ENCODE measurements at places on chromosomes 2 and 18.
A peak's percentile ranks its signal among the peaks of the same experiment; 100 is the strongest.

DNA sequence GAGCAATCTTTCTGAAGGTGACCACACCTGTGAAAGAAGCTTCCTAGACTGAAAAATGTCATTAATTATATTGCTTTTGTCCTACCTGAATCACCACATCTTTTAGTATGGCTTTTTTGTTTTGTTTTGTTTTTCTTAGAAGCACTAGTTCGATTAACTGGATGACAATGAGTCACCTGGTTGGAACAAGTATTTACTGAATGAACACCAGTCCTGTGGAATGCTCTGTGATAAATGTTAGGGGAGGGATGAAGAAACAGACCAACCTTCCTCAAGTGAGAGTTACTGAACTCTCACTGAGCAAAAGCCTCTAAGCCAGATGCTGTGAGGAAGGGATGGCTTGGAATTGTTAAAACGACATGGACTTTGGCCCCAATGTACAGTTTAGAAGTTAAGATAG, 26.8 kb upstream of the DCC start:
- no peak for DNase-seq

DNA sequence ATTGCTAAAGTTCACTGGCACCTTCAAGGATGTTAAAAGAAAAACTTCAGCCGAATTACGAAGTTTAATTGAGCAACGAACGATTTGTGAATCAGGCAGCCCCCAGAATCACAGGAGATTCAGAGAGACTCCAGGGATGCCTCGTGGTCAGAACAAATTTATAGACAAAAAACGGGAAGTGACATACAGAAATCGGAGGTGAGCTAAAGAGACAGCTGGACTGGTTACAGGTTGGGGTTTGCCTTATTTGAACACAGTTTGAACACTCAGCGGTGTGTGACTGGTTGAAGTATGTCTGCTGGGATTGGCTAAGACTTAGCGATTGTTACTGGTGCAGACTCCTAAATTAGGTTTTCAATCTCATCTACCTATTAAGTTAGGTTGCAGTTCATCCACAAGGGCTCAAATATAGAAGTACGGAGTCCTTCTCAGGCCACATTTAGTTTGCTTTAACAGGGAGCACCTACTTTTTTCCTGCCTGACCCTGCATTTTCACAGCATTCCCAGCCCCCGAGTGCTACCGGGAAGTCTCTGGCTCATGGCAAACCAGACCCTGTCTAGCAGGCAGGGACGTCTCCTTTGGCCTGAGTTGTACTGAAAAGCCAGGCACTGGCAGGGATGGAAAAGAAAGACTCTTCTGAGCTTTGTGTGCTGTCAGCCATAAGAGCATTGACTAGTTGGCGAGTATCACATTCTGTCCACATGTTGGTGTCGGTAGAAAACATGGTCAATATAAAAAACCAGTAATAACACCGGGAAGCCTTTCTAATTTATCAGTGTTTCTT, 41.1 kb downstream of the CDCA7 start:
- DNase-seq, result no peak

- no peak for DNase-seq
These were observed 111.6 kb downstream of the FAM210A start for GRCh38 chr18:13614641-13615288.

DNA sequence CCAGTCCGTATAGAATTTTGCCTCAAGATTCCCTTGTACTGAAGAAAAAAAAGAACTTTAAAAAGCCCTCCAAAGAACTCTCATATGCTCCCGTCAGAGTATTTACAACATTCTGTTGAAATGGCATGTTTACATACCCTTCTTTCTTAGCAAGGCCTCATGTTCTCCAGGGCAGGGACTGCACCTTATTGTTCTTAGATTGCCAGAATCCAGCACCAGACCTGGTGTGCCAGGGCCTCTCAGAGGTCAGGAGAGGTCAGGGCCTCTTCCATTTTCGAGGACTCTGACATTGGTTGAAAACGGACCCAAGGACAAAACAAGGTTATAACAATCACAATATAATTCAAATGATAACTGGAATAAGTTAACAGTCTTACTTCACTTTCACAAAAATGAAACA, 78.2 kb downstream of the TNP1 start:
- no peak for DNase-seq

DNA sequence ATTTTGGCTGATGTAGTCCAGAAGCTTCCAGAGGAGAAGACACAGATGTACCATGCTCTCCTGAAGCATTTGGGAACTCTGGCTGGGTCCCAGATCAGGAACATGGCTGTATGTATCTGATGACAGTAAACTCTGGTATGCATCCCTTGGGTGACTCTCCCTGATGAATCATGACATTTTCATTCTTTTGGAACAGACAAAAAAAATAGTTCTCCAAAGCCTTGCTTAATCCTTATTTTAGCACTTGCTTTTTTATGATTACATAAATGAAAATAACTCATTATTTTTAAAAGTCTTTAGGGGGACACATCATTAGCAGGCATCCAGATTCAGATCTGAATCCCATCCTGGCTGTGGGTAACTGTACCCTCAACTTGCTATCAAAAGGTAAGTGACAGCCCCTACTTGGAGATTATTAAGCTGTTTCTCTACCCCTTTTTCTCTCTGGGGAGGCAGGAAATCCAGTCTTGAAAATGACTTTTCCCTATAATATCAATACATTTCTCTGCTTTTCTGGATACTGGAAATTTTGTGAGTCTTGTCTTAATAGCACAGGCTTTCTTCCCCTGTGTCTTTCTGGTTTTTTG, 23.3 kb downstream of the AOX1 start:
- DNase-seq, result no peak

DNA sequence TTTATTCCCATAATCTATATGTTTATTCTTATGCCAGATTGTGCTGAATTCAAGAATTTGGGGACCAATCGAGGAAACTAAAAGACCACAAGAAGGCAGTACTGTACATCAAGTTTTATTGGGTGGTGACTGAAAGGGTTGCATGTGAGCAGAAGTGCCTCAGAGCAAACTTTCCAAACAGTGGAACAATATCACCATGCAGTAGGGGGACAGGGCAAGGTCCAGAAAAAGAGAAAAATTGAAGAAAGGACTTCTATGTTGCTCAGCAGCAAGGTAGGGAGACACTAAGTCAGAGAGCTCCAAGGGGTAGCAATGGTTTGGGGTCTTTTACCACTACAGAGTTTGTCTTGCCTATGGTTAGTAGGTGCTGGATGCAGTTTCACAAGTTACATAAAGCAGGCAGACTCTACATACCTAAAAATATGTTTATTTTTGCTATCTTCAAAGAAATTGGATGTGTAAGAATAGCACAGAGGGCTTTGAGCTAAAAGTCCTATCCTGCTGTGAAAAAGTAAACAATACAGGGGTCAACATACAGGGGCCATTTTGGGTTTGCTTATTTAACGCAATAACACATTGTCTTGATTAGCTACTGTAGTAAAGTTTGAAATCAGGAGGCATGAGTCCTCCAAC, 43.8 kb upstream of the ZBTB14 start:
- DNase-seq, result no peak

- no peak for DNase-seq
These were observed 39.2 kb upstream of the BIN1 start for GRCh38 chr2:127146071-127146725.

DNA sequence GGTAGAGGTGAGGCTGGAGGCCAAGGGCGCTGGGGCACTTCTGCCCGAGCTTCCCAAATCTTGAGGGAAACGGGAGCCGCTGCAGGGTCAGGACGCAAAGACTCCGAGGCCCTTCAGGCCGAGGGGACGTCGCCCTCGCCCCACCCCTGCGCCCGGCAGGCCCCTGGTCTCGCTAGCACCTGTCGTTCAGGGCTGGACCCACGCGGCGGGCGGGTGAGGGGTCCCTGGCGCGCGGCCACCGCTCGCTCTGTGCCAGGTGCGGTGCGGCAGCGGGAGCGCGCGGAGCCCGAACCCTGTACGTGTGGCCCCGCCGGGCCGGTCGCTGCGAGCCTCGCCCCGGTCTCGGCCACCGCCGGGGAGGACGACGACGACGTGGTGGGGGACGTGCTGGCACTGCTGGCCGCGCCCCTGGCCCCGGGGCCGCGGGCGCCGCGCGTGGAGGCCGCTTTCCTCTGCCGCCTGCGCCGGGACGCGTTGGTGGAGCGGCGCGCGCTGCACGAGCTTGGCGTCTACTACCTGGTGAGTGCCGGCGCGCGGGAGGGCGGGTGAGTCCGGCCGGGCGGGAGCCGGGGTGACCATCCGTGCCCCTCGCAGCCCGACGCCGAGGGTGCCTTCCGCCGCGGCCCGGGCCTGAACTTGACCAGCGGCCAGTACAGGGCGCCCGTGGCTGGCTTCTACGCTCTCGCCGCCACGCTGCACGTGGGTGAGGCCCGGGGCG, 4.9 kb downstream of the ERFE start:
- DNase-seq, result no peak

GRCh38 chr2:96762529-96763311, 2.0 kb downstream of the CNNM4 start:
- no peak for DNase-seq

DNA sequence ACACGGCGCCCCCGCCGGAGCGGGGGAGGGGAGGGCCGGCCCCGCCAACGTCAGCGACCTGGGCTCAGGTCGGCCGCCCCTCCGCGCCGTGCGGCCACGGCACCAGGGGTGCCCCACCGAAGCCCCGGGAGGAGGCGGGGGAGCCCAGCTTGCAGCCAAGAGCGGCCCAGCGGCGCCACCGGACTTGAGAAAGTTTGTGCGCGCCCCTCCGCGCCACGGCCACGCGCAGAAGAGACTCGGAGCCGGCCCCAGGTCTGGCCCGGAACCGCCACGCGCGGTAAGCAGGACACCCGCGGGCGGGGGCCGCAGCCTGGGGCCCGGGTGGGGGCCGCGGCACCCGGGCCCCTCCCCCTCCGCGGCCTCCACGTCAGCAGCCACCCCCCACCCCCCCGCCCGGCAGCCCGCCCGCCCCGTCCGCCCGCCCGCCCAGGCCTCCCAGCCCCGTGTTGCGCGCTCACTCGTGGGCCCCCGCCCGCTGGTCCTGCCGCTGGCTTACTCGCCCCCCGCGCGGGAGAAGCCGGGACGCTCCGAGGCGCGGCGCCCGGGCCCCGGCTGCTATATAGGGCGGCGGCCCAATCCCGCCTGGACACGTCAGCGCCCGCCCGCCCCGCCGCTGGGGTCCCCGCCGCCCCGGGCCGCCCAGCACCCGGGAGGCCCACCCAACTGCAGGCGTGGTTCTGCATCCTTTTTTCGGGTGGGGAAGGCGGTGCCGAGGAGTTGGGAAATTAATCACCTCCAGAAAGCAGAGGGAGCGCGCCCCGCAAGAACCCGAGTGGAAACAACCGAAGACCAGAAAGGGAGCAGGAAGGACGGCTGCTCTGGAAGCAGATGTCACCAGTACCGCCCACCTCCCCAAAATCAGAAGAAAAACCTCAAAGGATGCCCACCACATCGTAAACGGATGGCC, 42.9 kb downstream of the HDLBP start:
- peak; percentile 8 for DNase-seq

DNA sequence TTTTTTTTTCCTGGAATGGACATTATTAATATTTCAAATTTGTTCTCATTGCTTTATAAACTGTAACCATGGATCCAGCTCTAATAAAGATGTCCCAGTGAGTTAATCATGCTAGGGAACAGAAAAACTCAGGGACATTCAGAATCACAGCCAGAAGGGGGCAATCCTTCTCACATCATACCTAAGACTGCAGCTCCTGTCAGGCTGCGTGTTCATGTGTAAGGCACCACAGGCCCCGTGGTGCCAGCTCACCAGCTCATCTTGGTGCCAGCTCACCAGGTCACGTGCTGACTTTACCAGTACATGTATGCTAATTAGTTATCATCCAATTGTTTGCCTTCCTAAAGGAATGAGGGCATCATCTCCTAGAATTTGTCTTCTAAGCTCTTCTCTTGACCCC, 84.7 kb upstream of the NEDD4L start:
- DNase-seq, result no peak

- no peak for DNase-seq
These were observed 83.2 kb downstream of the ITGA4 start for GRCh38 chr2:181540421-181540820.

- no peak for DNase-seq
These were observed 118.7 kb downstream of the KCTD1 start for GRCh38 chr18:26429535-26430226.

GRCh38 chr2:144510294-144510991, 9.5 kb downstream of the ZEB2 start:
- DNase-seq, result no peak

DNA sequence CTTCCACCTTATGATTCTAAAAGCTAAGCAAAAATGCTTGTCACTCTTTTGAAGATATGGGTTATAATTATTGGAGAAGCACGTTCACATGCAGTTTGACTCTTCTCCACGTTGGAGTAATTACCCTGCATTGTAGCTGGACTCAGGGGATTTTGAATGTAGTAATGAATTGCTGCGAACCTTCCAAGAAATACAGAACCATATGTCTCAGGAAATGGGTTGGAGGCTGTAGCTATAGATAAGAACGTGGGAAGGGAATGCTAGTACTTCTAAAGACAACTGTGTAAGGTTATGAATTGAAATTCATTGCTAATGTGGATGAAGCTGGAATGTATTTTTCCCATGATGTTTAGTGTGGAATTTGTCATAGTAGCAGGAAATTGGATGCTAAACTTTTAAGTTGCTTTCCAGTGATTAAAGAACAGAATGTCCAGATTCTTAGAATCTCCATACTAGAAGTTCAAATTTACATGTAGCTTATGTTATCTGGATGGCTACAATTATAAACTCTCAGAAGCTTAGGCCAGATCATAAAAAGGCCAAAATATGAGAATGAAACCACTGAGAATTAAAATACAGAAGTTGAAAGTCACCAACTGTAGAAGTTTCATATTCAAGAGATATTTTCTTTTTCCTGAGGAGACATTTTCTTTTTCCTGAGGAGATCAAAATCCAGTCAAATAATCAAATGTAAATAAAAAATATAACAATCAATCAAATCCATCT, 27.3 kb upstream of the SPOPL start:
- DNase-seq, result no peak

- no peak for DNase-seq
These were observed 3.0 kb downstream of the CALCRL start for GRCh38 chr2:187445051-187445450.

- no peak for DNase-seq
These were observed 6.7 kb downstream of the TGIF1 start for GRCh38 chr18:3456686-3457069.

DNA sequence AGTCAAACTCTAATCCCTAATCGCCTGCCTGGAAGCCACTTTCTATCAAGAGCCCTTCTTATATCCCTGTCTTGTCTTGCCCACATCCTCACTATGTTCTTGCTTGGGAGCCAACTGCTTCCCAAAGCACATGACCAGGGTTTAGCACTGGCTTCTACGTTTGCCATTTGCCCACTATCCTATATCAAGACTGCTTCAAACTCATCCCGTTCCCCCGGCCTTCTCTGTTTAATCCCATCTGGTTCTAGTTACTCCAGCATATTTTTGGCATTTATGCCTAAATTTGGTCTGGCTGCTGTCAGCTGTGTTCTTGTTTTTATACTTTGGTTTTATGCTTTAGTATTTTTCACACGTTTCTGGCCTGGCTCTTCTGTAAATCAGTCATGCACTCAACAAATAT, 40.2 kb downstream of the POLR1A start:
- no peak for DNase-seq

DNA sequence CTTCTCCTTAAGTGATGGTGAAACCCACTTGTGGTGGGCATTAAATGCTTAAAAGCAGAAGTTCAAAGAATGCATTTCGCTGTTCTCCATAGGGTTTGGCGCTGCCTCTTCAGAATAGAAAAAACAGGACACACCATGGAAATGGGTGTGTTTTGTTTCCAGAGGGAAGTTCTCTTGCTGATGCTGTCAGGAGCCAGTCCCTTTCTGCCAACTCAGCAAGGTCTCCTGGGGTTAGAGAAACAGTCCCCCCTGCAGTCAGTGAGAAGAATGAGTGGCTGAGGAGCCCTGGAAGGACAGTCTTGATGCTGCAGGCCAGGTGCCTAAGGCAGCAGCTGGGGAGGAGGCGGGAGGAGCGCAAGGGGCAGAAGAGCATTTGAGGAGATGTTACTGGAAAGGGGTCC, 37.8 kb upstream of the ASAP2 start:
- no peak for DNase-seq
